ENCODE measurements at places on chromosomes 1 and 21. TPM values are rescaled to one million over a fixed set of nuclear protein-coding genes. Genes with fewer than 3 reads are reported as not detected.

- DNase-seq, result no peak
- peaks cover 3% of the 10 kb centered on the region for H3K4me1 ChIP-seq
- H3K27me3 ChIP-seq, result peaks cover 16% of the 10 kb centered on the region
- no peak overlapping the region for H3K27ac ChIP-seq
Observed at GRCh38 chr21:26847002-26847401, 1.8 kb upstream of the ADAMTS1 start.

- DNase-seq, result no peak
- no peak overlapping the region for H3K27ac ChIP-seq
- H3K4me3 ChIP-seq, result no peak overlapping the region
- no peaks in the 10 kb centered on the region for H3K27me3 ChIP-seq
Observed at GRCh38 chr1:187621951-187622350, 793.2 kb downstream of the PLA2G4A start.

GRCh38 chr1:212671342-212672031, 28.2 kb downstream of the BATF3 start:
- DNase-seq, result no peak
- no peaks in the 10 kb centered on the region for H3K36me3 ChIP-seq
- H3K27me3 ChIP-seq, result no peaks in the 10 kb centered on the region
- H3K4me3 ChIP-seq, result no peak overlapping the region
- H3K4me1 ChIP-seq, result no peaks in the 10 kb centered on the region
- no peak overlapping the region for H3K27ac ChIP-seq

DNA sequence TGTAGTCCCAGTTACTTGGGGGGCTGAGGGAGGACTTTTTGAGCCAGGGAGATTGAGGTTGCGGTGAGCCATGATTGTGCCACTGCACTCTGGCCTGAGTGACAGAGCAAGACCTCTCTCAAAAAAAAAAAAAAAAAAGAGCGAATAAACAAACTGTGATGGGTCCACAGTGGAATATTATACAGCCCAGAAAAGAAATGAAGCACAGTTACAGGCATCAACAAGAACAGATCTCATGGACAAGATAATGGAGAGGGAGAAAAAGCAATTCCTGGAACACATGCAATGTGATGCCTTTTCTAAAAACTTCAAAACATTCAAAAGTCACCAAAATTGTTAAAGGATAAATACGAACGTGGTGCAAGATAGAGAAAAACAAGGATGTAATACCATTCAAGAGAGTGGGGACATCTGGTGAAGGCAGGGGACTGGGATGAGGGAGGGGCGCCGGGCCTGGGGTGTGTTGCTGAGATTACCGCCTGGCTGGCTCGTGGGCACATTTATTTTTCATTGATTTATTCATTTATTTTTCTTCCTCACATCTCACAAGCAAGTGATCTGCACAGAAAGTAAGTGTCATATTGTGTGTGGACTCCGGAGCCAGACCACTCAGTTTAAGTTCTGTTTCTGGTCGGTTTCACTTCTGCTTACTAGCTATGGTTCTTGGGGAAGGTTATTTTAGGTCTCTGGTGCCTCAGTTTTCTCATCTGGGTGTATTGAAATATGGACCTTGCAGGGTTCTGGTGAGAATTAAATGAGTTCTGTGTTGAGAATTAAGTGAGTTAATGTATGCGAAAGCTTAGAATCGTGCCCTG, 30.1 kb downstream of the ABCG1 start:
- H3K4me3 ChIP-seq, result no peak overlapping the region
- DNase-seq, result no peak
- H3K36me3 ChIP-seq, result no peaks in the 10 kb centered on the region

- no peaks in the 10 kb centered on the region for H3K4me1 ChIP-seq
- no peak overlapping the region for H3K27ac ChIP-seq
- no peak overlapping the region for H3K4me3 ChIP-seq
- no peaks in the 10 kb centered on the region for H3K36me3 ChIP-seq
- DNase-seq, result no peak
- H3K27me3 ChIP-seq, result no peaks in the 10 kb centered on the region
Observed at GRCh38 chr1:98754176-98754575, 92.7 kb downstream of the SNX7 start.

GRCh38 chr1:156705918-156706656, 704 bp upstream of the CRABP2 start:
- H3K27me3 ChIP-seq, result peaks cover 3% of the 10 kb centered on the region
- DNase-seq, result peak; percentile 64
- H3K36me3 ChIP-seq, result no peaks in the 10 kb centered on the region
- peaks cover 23% of the 10 kb centered on the region for H3K4me1 ChIP-seq

- no peak overlapping the region for H3K27ac ChIP-seq
- no peaks in the 10 kb centered on the region for H3K4me1 ChIP-seq
- no peak for DNase-seq
- no peak overlapping the region for H3K4me3 ChIP-seq
- no peaks in the 10 kb centered on the region for H3K27me3 ChIP-seq
Observed at GRCh38 chr21:38229260-38229877, 27.4 kb upstream of the KCNJ15 start.

- H3K27ac ChIP-seq, result peak overlapping the region; percentile 59
- no peaks in the 10 kb centered on the region for H3K27me3 ChIP-seq
- H3K36me3 ChIP-seq, result no peaks in the 10 kb centered on the region
Observed at GRCh38 chr1:64469116-64469976, 583 bp upstream of the CACHD1 start.

The RORC gene
- 0.21 TPM for total RNA-seq

All from naive thymus-derived CD4-positive, alpha-beta T cell (primary cell).